Fibroblast of skin of left biceps (primary cell): ENCODE measurements at places on chromosomes 1 and 21.

DNA sequence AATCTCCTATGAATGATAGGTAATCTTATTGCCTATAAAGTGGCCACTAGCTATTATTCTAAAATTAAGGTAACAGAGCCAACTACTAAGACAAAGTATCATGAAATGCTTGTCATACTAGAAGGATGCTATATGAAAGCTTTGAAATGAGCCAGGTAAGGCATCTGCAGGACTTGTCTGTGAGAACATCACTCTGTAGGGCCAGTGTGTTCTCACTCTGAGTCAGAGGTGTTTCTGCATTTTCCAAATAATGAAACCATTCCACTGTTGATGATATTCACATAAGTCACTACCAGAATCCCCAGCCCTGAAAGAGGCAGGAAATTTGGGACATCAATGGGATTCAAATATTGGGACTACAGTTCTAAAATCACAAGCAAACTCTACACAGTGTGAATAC lies 25.8 kb upstream of the GBP5 start:
- no peak for DNase-seq

GRCh38 chr1:160007577-160008200 lies 24.1 kb downstream of the PIGM start:
- no peak for DNase-seq

DNA sequence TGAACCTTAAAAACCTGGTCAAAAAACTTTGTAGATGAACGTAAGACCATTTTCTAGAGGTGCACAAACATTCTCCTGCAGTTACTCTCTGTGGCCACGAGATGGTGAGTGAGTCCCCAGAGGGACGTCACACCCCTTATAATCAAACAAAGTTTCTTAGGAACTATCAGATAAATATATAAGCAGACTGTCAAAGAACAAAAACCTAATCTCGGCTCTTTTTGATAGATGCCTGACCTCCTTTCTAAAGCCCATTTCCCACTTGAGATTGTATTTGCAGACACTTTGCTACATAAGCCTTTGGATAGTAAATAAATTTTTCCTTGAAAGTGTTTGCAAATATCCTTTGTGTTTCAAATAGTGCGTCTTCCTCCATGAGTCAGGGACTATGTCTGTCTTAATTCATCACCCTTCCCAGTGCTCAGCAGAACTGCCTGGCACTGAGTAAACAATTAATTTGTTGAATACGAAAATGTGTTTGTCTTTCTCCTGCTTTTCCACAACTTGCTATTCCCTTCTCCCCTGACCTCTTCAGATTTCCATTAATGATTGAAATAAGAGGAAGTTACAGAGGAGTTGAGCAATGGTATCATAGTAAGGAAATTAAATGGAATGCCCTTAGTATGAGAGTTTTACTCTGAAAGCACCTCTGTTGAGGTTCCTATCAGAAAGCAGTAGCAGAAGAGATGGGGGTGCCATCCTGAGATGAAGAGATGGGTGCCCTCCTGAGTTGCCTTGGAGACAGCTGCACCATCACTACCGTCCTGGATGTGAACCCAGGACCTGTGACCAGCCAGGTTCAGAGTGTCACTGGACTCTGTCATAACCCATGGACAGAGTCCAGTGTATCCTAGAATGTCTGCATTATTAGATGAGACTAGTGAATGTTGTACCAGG lies 57.8 kb upstream of the RAVER2 start:
- DNase-seq: no peak

GRCh38 chr1:157155658-157156057 lies 17.5 kb upstream of the ETV3 start:
- DNase-seq: no peak

DNA sequence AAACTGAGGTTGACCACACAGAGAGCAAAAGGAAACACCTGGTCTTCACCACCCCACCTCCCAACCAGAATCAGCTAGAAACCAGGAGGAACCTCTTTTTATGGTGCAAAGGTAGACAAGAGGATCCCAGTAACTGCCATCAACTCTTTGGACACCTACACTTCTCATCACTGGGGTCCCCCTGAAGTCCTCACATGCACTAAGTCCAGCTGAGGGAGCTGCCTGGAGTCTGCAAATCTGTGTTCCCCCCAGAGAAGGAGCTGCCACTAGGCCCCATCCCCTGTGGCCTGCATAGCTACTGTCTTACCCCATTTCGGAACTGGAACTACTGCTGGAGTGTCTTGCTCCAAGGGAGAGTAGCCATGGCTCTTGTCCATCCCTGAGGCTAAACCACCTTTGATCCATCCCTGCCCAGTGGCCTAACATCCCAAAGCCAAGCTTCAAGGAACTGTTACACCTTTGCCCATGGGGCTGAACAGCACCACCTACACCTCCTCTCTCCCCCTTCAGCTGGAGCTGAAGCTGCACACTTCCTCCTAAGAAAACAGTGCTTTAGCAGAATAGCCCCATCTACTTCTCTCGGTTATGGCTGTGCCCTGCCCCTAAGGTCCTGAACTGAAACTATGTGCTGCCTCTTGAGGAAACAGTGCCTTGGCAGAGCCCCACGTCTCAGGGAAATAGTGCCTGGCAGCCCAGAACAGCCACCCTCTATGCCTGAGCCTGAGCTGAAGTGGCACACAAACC lies 85.4 kb upstream of the CD53 start:
- DNase-seq: no peak

- DNase-seq: no peak
These were observed 101.4 kb downstream of the PBX1 start for GRCh38 chr1:164660412-164660772.

GRCh38 chr1:184911103-184911745 lies 63.1 kb downstream of the NIBAN1 start:
- DNase-seq: no peak

DNA sequence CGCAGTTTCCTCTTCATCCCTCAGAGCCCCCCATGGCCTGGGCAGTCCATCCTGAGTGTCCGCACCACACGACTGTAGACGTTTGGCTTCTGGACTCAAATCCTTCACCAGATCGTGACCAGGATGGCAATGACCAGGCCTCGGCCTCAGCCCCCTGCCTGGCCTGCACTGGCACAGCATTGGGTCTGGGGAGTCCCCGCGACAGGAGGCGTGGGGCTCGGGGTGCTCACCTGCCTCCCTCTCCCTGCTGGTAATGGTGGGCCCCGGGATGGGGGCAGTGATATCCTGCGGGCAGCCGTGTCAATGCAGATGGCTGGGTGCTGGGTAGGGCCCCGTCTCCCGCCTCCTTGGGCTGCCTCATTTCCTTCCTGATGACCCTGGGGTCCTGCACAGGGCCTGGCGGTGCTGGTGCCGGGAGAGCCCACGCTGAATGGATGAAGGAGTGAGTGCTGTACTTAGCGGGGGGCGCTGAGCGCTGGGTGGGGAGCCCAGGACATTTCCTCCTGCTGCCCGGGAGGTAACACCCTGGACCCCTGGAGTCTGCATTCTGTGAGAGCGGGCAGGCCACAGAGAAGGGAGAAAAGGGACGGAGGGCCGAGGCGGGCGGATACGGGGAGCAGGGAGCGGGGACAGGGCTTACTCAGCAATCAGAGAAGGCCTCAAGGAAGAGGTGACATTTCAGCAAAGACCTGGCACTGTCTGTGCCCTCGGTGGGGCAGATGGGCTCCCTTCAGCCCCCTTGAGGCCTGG lies 2.1 kb upstream of the TNFRSF14 start:
- no peak for DNase-seq

- DNase-seq: no peak
These were observed 10.9 kb downstream of the SRRM1 start for GRCh38 chr1:24654010-24654409.

GRCh38 chr1:5885471-5886139 lies 106.6 kb downstream of the NPHP4 start:
- no peak for DNase-seq
